ENCODE measurements at places on chromosomes 3 and 15.

DNA sequence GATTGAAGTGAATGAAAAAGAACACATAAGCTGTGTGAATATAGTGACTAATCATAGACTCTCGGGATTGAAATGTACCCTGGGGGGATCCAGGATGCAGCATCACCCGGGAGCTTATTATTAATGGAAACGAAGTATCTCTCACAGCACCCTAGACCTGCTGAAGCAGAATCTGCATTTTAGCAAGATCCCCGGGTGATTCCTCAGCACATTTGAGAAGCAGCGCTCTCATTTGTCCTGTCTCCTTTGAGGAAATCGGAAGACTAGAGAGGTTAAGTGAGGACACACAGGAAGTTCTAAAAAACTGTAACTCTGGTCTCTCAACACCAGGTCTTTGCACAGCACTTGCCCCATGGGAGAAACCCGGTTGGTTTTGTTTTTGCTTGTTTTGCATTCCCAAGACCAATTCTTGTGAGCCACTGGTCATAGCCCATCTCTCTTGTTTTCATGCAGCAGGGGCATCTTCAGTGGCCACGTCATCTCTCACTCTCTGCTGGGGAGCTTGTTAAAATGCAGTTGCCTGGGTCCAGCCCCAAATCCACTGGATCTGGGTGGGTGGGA, 30.2 kb downstream of the ZNF710 start:
- no peak for DNase-seq

- no peak for DNase-seq
Measured at GRCh38 chr3:48194446-48195071, 6.3 kb upstream of the CDC25A start.

DNA sequence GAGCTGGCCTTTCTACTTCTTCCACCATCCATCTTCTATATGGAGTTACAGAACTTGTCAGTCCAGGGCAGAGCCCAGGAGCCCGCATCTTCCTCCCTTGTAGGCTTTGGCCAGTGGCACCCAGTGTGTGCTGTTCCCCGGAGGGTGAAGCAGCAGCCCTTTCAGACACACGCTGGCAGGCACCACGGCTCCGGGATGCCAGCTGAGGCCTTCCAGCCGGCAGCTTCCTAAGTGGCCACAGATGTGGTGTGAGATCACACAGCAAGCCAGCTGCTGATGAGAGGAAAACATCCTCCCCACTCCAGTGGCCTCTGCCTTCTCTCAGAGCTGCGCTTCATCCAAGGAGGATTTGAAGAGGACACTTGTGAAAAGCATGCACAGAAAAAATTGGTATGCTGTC, 24.1 kb downstream of the CRABP1 start:
- DNase-seq = no peak

DNA sequence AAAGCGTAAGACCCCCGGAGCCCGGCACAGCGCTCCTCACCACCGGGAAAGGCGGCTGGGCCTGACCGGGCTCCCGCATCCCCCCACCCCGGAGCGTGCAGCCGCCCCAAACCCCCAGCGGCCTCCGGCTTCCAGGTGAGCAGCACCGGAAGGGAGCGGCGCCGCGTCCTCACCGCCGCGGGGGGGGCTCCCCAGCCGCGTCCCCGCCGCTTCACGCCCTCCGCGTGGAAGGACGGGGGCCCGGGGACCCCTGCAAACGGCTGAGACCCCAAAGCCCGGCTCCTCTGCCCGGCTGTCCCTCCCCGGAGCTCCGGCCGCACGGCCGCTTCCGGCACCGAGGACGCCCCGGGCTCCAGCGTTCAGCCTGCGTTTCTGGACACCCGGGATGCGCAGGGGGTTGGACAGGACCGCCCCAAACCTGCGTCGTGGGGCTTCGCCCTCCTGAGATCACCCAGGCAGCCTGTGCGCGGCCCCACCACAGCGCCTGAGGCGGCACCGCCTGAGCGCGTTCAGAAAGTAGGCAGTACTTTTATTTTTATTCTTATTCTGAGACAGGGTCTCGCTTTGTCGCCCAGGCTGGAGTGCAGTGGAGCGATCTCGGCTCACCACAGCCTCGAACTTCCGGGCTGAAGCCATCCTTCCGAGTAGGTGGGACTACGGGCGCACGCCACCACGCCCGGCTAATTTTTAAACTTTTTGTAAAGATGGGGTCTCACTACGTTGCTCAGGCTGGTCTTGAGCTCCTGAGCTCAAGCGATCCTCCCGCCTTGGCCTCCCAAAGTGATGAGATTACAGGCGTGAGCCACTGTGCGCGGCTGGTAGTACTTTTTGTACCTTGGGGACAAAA, 51.6 kb upstream of the BLM start:
- DNase-seq = no peak

- DNase-seq = no peak
Measured at GRCh38 chr3:153061938-153062528, 100.0 kb upstream of the RAP2B start.

DNA sequence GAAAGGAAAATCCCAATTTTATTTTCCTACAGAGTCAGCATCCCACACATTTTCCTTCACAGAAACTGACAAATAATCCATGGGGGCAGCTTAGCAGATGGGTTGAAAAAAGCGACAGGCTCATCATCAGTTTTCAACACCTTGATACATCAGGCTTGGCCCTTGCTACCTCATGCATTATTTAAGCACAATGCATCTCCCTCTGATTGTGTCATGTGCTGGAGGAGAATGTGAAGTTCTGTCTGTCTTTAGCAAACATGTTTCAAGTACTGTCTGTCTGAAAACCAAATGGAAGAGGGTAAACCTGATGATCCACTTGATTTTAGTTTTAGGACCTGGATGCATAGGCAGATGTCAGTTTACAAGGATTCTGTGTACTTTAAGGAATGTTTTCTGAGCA, 128.6 kb upstream of the ADAMTS9 start:
- no peak for DNase-seq

DNA sequence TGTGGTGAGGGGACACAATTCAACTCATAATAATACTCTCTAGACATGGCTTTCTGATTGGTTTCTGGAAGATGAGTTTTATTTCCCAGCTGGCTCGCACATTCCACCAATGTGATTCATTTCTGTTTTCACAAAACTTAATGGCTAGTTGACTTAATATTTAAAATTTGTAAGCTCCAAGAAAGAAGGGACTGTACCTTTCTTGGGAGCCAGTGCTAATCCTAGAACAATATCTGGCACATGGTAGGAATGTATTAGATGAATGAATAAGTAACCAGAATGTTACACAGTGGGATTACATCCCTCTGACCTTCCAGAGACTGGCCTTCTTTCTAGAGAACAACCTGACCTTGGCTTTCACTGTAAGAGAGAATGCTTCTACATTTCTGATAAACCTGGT, 262.8 kb downstream of the RORA start:
- DNase-seq = no peak

GRCh38 chr3:148450819-148451218, 246.9 kb upstream of the AGTR1 start:
- no peak for DNase-seq

GRCh38 chr15:74613089-74613952, 2.3 kb upstream of the CLK3 start:
- DNase-seq = no peak

DNA sequence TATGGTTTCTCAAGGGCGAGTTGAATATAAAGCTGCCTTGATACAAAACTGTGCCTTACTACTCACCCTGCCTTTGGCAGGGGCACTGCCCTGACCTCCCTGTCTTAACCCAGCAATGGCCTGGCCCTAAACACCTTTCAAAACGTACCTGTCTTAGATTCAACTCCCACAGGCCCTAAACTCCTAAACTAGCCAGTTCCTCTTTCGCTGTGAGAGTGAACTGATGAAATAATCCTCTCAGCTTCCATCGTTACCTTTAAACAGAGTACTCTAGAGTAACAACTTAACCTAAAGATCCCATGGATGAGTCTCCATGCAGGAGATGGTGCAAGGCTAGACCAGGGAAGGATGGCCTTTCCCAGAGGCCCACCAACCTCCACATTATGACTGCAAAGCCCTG, 133.0 kb upstream of the THBS1 start:
- DNase-seq = no peak

- no peak for DNase-seq
Measured at GRCh38 chr3:124229836-124230235, 237.9 kb upstream of the ROPN1 start.

DNA sequence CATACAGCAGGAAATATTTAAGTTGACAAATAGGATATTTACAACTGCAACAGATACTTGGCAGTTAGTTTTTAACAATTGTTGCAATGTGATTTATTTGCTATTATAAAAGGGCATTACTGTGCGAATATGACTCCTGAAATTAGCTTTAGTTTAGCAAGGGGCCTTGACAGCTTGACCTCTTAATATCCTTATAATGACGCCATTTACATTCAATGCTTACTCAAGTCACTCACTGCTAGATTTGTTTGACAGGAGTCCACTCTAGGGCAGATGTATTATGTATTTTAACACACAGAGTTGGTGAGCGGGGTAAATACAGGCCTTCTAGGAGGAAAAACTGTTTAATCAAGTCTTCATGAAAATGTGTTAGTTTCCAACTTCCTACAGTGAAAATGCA, 58.1 kb upstream of the C15orf61 start:
- DNase-seq = no peak

GRCh38 chr3:33064929-33065328, 32.0 kb downstream of the GLB1 start:
- DNase-seq = no peak

GRCh38 chr3:31405515-31405914, 127.2 kb upstream of the STT3B start:
- DNase-seq = no peak

- DNase-seq = no peak
Measured at GRCh38 chr15:55530861-55531313, 22.9 kb upstream of the DNAAF4 start.

DNA sequence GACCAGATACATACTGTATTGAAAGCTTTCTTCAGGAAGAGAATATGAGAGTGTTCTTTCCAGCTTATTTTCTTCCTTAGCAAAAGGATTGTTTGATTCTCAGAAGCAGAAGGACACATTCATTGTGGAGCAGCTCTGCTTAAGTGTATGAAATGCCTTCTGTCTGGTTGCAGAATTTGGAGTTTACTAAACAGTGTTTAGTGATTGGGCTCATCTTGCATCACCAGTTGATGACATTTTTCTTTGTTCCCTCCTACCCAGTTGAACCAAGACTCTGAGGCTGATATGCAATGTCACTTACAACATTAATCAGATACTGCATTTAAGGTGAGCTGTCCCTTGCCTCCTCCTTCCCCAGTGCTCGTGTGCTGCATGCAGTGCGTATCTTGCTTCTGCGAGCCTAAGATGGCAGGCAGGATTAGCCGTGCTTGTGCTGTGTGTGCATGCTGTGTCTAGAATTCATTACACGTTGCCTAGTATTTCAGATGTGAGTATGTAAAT, 18.4 kb downstream of the ZBTB38 start:
- DNase-seq = no peak

- DNase-seq = no peak
Measured at GRCh38 chr3:197258168-197258755, 40.1 kb downstream of the DLG1 start.

GRCh38 chr3:89300981-89301380, 193.6 kb downstream of the EPHA3 start:
- DNase-seq = no peak

GRCh38 chr3:15300323-15301078, 31.9 kb downstream of the SH3BP5 start:
- DNase-seq = no peak

- no peak for DNase-seq
Measured at GRCh38 chr15:58551764-58552504, 120.1 kb downstream of the LIPC start.

- DNase-seq = no peak
Measured at GRCh38 chr3:127857333-127857732, 35.0 kb upstream of the MGLL start.

- no peak for DNase-seq
Measured at GRCh38 chr3:168025076-168025475, 70.6 kb downstream of the GOLIM4 start.

DNA sequence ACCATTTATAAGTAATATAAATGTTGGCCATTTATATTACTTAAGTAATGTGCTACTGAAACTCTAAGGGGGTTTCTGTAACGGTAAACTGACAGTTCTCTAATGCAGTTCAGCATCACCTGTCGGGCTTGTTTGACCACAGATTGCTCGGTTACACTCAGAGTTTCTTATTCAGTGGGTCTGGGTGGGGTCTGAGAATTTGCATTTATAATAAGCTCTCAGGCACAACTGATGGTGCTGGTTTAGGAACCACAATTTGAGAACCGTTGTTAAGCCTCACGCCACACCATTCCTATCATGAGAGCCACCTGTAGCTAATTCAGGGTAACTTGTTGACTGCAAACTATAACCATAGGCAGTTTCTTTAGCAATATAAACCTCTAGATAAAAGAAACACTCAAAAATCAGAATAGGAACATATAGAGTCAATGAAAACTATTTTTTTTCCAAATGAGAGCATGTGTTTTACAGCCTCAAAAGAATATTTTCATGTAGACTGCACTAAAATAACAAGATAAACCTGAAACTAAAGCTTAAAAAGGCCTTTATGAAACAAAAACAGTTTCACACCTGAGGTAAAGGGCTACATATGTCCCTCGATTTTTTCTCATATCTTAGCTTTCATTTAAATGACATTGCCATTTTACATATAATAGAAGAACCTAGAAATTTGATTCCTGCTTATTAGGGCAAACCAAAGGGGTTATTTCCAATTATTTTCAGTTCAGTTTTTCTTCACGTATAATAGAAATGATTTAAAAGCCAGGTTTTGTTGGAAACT, 604.8 kb downstream of the UNC13C start:
- DNase-seq = no peak

DNA sequence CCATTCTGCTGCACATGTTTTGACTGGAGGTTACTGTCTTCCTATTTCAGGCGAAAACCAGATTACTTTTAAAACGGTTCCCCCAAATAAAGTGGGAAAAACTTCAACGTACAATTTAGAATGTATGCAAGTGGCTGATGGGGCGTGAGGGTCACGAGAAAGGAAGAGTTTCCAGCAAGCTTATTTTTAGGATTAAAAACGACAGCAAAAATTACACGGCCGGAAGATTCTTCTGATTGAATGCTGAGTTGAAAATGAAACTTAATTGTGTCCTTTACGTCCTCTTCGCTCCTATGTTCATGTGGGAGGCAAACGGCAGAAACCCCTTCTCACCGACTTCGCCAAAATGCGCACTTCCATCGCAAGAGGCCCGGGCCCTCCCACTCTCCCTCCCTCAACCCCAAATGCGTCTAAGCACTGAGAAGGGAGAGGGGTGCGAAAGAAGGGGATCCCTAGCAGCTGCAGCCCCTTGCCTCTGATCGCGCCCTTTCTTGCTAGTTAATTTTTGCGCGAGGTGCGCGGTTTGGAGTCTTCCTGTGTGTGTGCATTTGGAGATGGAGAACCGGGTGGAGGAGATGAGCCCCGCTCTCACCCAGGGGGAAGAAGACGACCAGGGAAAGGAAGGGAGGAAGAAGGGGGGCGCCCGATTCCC, 656 bp downstream of the CD47 start:
- peak; percentile 45 for DNase-seq

DNA sequence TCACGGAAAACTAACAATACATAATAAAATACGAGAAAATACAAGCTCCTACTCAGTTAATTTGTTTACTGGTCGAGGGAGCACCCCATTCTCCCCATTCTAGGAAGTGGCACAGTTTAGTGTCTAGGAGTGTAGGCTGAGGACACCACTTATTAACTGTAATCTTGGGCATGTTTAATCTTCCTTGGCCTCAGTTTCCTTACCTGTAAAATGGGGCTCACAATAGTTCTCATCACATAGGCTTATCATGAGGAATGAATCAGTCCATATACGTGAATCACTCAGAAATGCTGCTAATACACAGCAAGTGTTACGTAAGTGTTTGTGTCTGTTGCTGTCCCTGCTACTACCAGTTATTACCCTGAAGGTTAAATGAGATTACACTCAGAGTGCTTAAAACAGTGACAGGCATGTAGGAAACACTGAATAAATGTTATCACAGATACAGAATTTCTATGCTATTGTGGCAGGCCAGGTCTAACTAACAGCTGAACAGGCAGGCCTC, 210.2 kb downstream of the OSBPL10 start:
- DNase-seq = no peak
